ENCODE measurements at places on chromosomes 2 and 18.

DNA sequence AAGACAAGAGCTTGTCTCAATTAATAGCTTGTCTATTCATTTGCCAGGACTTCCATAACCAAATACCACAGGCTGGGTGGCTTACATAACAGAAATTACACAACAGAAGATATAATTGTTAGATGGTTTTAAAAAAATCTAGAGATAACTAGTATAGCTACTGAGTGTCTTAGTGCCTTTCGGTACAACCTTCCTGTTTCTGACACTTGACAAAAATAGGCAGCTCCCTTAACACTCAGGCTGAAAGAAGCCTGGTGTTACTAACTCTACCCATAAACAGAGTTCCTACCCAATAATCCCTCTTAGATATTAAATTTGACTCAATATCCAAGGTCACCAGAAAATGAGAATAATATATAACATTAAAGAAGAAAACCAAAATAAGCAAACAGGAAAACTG lies 129.7 kb downstream of the BARD1 start:
- DNase-seq: no peak

- no peak for DNase-seq
These were observed 353.1 kb downstream of the ARHGAP15 start for GRCh38 chr2:143482316-143482715.

- no peak for DNase-seq
These were observed 168.4 kb upstream of the PKDCC start for GRCh38 chr2:41879235-41879916.

DNA sequence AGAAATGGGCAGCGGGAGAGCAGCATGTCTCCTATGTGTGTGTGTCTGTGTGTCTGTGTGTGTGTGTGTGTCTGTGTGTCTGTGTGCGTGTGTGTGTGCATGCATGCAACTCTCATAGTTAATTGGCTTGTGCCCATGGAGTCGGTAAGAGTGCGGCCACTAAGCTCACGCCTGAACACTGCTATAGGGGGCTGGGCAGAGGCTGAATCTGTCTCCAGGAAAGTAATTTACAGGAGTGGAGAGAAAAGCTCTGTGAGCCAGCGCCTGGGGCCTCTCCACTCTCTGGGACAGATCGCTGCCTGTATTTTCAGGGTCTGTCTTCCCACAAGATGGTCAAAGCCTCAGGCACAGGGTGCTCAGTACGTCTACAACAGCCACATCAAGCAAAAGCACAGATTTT lies 553.4 kb downstream of the TNS1 start:
- DNase-seq: no peak

DNA sequence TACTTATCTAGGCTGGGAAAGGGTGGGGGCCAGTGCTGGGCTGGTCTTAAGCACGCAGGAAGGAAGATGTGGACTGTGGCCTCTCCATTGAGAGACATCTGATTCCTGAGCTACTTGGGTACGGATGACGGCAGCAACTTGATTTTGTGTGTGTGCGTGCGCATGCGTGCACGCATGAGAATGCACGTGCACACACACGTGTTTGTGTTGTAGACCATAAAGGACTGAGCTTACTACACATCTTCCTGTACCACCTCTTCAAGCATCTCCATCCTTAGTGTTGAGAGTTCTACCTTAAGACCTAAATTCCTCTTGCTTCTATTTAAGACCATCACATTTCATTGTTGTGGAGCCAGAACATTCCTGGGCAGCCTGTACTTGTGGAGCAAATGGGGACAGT lies 9.5 kb downstream of the WNT6 start:
- DNase-seq: no peak

DNA sequence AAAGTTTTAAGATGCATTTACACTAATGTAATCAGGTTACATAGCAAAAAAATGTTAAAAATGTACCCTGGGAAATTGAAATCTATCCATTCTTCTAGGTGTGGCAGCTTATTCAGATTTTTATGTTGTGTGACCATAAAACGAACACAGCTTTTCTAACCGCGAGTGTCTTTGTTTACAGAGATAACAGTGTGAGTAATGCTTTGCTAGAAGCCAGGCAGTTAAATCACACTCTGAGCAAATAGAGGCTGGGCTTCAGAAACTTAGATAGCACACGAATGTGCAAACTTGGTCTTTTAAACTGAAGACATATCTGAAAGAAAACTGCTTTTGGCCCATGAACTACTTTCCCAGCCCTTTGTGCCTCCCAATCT lies 116.1 kb downstream of the SPTBN1 start:
- DNase-seq: peak; percentile 25

GRCh38 chr2:1632002-1632348 lies 112.3 kb downstream of the PXDN start:
- no peak for DNase-seq

GRCh38 chr2:44596537-44597320 lies 235.0 kb downstream of the CAMKMT start:
- no peak for DNase-seq

All from CD4-positive, alpha-beta T cell treated with Interleukin-6 for 4 hours (primary cell).